Heart left ventricle (tissue), 16 donors: ENCODE measurements at places on chromosomes 5 and 9. TPM values are rescaled to one million over a fixed set of nuclear protein-coding genes. Genes with fewer than 3 reads are reported as not detected.

PAM gene
- total RNA-seq: 1,220 TPM

DNA sequence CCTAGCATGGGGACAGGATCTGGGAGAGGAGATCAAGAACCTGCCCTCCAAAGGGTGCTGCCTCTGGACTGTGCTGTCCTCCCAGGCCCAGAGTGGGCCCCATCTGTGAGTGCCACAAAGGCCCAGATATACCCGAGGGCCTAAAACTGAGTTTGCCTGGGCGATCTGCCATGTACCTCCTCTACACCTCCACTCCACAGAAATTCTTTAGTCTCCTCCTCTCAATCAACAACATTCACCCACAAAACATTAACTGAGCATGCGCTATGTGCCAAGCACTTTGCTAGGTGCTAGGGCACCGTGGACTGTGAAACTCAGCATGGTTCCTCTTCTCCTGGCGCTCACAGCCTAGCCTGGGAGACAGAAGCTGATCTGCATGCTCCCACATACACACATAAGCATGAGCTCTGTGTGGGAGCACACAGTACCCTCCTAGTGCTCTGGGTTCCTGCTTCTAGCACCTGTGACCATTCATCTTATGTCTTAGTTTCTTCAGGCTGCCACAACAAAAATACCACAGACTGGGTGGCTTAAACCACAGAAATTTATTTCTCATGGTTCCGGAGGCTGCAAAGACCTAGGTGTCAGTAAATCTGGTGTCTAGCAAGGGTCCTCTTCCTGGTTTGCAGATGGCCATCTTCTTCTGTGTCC is 82.0 kb upstream of the FSTL4 start:
- DNase-seq: no peak

GRCh38 chr9:91898451-91899218 is 51.4 kb downstream of the ROR2 start:
- no peak for DNase-seq

PCDHGB6 gene
- 5.6 TPM for total RNA-seq

- DNase-seq: no peak
Measured at GRCh38 chr9:4894076-4894475, 91.0 kb upstream of the JAK2 start.

GRCh38 chr5:53815471-53815870 is 255.0 kb downstream of the NDUFS4 start:
- DNase-seq: no peak

GRCh38 chr5:142378737-142379634 is 54.2 kb upstream of the SPRY4 start:
- DNase-seq: no peak

DNA sequence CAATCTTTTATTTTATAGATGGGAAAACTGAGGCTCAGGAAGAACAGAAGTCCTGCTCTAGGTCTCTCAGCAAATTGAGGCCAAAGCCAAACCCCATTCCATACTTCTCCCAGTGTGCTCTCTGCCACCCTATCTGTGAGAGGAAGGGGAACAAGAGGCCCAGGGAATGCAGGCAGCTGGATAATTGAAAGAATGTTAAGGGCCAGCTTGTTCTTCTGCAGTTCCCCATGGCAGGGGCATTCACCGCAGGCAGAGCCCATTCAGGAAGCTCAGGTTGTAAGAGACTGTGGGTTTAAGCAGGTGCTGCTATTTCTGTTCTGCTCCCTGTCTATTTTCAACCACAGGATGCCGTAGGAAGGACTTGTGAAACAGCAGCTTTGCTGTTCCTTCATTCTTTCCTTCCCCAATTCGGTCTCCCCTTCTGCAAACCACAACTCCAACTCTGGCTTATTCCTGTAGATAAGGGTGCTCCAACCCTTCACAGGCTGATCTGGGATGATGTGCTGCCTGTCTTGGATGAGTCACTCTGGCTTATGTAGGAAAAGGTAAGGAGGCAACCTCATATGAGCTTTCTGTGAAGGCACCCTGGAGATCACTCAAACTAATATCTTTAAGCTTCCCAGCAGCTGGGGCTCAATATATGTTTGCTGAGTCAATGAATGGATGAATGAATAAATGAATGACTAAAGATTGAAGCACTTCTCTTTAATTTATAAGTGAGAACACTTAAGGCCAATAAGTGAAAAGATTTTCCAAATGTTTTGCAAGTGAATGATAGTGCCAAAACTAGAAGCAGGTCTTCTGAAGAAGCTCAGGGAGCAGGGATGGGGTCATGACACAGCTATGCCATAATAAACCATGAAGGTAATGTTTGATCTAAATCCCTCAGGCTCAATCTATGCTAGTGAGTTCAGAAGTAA is 377.6 kb downstream of the BRINP1 start:
- no peak for DNase-seq

PCDHGC4 gene
- total RNA-seq: 2.3 TPM
